ENCODE measurements at places on chromosomes 6 and 20.
A peak's percentile ranks its signal among the peaks of the same experiment; 100 is the strongest.

DNA sequence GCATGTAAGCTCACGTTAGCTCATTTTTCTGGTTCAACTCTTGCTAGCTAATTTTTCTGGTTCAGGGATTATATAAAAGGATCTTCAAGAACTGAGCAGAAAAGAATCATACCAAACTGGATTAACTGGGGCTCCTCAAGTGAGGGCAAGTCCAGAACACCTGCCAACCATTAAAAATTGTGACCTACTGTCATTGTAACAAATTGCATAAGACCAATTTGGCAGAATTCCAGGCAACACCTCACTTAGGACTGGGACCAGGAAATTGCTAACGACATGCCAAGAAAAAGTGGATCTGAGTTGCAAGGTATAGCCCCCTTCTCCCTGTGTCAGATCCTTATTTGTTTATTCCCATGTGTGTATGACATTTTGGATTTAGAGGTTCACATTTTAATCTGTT lies 216.6 kb downstream of the HIVEP2 start:
- no peak for DNase-seq

DNA sequence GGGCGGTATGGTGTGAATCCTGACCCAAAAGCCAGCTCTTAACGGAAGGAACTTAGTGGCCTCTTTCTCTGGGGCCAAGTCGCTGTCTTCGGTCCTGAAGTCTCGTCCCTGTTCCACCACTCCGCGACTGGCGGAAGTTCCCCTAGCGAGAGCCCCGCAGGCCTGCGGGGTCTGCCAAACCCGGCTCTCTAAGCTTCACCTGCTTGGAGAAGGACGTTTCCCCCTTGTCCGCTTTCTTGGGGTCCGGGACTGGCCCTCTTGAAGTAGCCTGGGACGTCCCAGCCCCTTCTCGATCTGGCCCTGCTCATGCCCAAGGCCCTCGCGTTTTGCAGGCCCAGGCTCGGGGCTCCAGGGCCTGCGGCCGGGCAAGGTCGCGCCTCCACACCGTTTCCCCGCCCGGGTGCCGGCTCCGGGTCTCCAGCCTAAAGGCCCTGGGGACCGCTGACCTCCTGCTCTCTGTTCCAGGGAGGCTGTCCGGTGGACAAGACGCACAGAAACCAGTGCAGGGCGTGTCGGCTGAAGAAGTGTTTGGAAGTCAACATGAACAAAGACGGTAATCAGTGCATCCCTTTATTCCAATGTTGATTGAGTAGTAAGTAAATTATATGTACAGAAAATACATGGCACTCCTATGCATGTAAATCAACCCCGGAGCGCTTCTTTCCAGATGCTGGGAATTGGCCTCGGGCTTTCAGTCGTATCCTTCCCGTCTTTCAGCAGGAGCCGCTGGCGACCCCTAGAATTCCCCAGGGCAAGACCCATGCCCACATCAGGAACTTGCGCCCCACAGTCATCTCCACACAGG lies 8.8 kb downstream of the NR2E1 start:
- peak; percentile 6 for DNase-seq

DNA sequence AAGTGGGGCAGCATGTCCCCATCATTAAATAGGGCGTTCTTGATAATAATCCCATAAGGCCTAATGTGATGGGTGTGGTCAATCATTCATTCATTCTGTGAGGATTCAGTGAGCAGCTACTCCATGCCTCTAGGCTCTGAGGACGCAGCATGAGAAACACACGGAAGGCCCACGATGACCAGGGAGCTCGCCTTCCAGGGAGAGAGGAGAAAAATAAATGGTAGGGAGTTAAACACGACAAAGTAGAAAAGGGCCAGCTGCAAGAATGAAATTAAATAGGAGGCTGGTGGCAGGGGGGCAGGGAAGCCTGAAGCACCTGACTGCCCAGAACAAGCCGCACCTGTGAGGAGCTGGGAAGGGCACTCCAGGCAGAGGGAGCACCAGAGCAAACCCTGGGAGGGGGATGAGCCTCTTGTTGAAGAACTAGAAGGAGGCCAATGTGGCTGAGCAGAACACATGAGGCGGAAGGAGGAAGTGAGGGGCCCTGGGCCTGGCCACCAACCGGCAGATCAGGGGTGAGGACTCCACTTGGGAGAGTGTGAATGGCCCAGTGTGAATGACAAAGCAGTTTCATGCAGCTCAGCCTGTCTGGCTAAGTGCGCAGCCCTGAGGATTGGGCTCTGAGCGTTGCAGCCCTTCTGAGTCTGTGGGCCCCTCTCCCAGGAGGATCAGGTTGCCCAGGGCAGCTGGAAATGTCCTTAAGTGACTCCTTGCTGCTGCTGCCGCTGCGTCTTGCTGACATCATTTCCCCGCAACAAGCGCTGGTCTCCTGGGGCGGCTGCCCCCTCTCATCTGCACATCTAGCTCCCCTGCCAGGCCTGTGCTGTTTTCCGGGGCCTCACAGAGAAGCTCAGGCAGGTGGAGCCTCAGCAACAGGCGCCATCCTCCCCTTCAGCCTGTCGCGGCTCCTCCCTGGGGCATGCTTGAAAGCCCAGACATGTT lies 99.9 kb downstream of the CDH26 start:
- no peak for DNase-seq

GRCh38 chr6:45970326-45970725 lies 45.3 kb downstream of the CLIC5 start:
- DNase-seq, result no peak
